CD4-positive, alpha-beta T cell (primary cell): ENCODE measurements at places on chromosomes 2 and 18. TPM values are rescaled to one million over a fixed set of nuclear protein-coding genes. Genes with fewer than 3 reads are reported as not detected.

- no peak for DNase-seq
These were observed 23.5 kb upstream of the ELAC1 start for GRCh38 chr18:50944245-50944932.

GRCh38 chr2:197294260-197294659, 16.3 kb downstream of the ANKRD44 start:
- peak; percentile 60 for DNase-seq

MGAT5 gene
- total RNA-seq = 77.8 TPM

UGT1A9 gene
- not detected for total RNA-seq

RIOK3 gene
- total RNA-seq = 153 TPM

GRCh38 chr2:179691235-179691634, 170.2 kb downstream of the ZNF385B start:
- no peak for DNase-seq

GRCh38 chr2:150214626-150215025, 272.8 kb downstream of the RND3 start:
- no peak for DNase-seq

- no peak for DNase-seq
These were observed 207.0 kb upstream of the RAB12 start for GRCh38 chr18:8402237-8402636.

DNA sequence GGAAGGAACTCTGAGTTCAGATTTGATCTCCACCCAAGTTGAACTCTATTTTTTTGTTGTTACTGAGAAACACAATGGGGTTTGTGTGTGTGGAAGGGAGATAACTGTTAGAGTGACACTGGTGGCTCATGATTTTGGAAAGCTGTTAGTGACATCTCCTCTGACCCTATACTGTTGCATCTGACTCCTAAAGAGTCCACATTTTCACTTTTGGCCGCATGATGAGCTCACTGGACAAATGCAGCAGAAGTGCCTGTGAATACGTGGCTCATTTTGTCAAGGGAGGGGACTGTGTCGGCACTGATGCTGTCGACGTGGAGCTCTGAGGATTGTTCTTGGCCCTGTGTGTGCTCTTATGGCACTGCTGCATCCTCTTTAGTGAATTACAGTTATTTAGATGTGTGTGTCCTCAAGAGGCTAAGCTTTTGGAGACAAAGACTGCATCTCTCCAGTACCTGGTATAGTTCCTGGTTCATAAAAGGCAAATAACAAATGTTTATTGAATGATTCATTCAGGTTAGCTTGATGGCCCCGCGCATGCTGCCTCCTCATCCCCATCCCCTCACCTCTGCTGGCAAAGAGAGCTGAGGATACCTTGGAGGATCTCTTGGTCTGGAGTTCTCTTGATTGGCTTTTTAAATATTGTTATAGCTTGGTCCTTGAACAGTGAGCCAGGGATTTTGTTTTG, 135.4 kb downstream of the PHLPP1 start:
- no peak for DNase-seq

GRCh38 chr2:234111523-234111922, 61.0 kb downstream of the SPP2 start:
- no peak for DNase-seq

DNA sequence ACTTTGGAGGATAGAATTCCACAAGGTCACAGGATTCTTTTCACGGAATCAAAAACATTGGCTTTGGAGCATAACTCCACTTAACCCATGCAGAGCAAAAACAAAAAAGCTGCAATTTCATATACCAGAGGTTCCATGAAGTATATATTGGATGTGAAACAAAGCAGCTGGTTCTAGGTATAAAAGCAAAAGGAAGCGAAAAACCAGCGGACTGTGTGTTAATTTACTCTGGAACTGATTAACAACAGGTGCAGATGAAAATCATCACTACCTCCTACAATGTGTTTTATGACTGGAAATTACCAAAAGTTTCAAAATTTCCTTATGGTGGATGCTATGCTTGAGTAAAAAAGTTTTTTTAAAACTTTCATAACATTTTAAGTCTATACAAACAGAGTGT, 54.4 kb upstream of the LINC00305 start:
- no peak for DNase-seq

GRCh38 chr2:33275689-33276444, 200.6 kb upstream of the RASGRP3 start:
- peak; percentile 21 for DNase-seq

DNA sequence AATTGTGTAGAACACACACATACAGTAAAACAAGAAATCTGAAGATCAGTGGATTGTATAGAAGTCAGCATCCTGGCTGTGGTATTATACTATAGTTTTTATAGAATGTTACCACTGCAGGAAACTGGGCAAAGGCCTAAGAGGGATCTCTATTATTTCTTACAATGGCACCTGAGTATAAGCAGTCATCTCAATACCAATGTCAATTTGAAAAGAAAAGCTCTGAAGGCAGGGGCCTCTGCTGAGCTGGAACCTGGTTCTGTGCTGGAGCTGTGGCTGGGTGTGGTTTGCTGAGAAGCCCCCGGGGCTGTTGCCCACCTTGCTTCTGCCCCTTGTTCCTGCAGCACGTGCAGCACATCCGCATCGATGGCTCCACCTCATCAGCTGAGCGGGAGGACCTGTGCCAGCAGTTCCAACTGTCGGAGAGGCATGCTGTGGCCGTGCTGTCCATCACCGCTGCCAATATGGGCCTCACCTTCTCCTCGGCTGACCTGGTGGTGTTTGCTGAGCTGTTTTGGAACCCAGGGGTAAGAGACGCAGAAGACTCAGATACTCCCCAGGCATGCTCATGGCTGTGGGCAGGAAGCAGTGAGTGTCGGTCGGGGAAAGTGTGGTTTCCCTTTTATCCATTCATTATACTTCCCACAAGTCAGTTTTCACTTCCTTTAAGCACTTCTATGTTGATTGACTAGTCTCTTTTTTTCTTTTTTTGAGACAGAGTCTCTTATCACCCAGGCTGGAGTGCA, 23.5 kb upstream of the RPL37A start:
- no peak for DNase-seq

DNA sequence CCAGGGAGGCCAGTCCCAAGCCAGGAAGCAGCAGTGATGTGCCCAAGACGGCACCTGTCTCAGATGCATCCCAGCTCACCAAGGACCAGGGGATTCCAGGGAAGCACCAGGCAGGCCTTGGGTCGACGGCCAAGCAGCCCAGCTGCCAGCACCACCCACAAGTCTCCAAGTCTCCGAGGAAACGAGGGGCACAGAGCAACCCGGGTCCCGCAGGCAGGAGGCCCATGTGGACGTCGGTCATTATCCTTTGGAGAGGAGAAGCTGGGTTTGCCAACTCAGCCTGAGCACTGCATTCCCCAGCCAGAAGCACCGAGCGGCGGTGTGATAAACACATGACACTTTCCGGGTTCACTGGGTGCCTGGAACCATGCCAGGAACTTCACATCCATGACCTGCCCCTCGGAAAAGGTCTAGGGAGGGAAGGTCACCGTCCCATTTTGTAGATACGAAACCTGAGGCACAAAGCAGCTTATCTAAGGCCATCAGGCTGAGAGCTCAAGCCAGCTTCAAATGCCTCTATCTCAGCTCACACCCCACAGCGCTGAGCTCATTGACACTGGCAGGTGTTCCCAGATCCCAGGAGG, 104.5 kb downstream of the ZNF516 start:
- no peak for DNase-seq

DNA sequence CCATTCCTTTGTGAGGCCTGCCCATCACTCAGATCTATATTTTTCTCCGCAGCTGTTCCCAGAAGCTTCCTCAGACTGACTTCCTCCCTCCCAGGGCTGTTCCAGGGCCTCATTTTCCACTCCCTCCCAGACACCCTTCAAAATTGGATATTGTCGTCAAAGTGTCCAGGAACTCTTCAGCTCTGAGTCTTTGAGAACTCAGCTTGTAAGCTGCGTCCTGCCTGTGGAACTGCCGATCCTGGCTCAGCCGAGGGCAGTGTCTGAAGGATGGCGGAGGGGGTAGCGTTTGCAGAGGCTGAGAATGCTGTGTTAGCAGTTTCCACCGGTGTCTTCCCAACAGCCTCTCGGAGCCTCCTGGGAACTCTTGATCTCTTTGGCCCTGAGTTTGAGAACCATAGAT, 27.1 kb downstream of the NCK2 start:
- DNase-seq = no peak

DNA sequence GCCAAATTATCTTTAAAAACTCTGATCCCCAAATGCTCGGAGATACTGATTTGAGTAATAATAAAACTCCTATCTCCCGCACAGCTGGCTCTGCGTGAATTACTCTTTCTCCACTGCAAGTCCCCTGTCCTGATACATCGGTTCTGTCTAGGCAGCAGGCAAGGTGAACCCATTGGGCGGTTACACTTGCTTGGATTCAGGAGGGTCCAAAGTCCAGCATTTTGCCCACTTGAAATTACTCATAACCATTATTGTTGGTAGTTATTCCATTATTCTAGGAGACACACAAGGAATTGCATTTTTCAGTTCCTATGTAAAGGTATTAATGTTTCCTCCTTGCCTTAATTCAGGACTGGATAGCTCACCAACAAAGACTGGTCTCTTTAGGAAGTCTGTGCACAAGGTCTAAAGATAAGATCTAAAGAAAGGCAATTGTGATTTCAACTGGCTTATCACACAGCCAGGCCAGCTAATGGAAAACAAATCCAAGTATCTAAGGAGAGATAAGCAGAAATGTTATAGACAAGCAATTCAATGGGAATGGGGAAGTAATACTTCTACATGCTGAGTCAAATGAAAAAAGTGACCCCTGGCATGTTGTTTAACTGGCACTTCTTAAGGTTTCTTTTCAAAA, 23.2 kb upstream of the NPC1 start:
- no peak for DNase-seq

RGPD3 gene
- 0.11 TPM for total RNA-seq

HOXD13 gene
- total RNA-seq = not detected

DNA sequence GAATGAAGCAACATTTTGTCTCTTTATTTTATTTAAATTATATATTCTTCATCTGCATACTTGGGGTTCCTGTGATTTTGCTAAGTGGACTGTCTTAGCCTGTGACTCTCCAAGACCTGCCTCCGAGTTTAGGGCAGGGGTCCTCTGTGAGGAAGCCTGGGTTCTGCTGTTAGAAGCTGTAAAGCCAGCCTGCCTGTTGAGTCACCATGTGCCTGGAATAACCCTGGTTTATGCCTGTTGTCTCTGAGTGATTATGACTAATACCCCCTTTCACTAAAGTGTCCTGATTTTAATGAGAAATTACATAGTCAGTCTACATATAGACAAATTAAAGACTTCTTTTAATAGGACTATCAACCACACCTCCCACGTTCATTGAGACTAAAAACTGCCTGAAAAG, 369.1 kb downstream of the ZNF521 start:
- no peak for DNase-seq

MAB21L4 gene
- total RNA-seq = not detected

- no peak for DNase-seq
These were observed 126.9 kb upstream of the ZNF516 start for GRCh38 chr18:76621782-76622495.
